ENCODE measurements at places on chromosomes 4 and X.

GRCh38 chr4:6115342-6115741 is 85.0 kb downstream of the JAKMIP1 start:
- DNase-seq: no peak

DNA sequence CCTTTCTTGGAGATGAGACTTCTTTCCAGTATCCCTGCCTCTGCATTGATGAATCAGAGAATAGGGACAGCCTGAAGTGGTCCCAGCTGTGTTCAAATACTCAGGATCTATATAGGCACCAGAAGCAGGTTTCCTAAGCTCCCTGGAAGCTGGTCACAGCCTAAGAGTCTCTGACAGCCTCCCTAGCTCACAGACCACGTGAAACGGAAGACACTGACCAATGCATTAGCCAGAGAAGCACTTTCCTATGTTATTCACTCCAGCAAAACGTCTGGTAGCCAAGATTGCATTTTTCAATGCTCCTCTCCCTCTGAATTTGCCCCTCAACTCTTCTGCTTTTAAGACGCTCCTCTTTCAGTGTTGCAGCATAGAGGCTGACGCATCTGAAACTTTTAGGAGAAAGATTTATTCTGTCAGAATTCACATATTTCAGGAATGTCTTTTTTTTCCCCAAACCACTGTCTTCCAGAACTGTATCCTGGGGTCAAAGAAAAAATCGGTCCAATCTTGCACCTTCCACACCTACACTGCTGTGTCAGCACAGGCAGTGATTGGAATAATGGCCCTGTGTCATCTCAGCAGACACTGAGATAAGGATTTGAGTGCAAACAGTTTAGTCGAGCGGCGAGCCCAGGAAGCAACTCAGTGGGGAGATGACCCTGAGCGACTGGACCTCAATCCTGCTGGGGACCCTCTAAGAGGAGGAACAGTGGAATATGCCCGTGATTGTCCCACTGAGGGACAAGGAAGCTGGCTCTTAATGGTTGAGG is 109.4 kb downstream of the SMIM20 start:
- DNase-seq: no peak

DNA sequence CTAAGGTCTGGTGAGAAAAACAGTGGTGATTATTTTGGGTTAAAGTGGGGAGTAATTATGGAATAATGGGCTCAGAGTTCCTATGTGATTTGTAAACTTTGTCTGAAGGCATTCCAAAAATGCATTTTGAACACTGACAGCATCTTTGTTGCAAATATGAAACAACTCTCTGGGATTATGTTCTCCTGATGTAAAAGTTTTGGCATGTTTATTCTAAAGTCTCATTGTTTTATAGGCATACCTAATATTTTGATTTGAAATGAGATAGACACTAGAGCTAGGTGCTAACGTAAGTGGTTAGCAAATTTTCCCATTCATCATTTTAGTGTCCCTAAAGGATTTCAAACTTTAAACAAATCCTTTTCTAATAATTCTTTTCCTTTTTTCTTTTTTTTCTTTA is 140.9 kb upstream of the ANXA3 start:
- no peak for DNase-seq

DNA sequence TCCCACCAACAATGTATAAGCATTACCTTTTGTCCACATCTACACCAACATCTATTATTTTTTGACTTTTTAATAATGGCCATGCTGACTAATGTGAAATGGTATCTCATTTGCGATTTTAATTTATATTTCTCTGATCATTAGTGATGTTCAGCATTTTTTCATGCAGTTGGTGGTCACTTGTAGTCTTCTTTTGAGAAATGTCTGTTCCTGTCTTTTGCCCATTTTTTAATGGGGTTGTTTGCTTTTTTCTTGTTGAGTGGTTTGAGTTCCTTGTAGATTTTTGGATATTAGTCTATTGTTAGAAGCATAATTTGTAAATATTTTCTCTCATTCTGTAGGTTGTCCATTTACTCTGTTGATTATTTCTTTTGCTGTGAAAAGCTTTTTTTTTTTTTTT is 36.8 kb upstream of the PDLIM5 start:
- DNase-seq: no peak

DNA sequence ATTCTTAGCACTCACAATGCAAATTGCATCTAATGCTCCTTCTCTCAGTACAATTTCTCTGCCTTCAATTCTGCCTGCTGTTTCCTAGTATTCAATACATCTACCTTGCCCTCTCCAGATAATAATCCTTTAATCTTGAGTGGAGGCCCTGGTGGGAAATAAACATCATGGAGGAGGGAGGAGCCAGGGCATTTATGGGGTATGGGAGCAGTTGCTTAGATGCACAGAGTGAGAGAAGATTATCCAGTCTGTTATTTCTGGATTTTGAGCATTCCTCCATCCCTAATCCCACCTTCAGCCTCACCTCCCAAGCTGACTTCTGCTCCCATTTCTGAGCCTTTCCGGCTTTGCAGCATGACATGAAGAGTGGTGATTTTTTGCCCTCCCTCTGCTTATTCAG is 127.9 kb upstream of the PPP3CA start:
- no peak for DNase-seq

DNA sequence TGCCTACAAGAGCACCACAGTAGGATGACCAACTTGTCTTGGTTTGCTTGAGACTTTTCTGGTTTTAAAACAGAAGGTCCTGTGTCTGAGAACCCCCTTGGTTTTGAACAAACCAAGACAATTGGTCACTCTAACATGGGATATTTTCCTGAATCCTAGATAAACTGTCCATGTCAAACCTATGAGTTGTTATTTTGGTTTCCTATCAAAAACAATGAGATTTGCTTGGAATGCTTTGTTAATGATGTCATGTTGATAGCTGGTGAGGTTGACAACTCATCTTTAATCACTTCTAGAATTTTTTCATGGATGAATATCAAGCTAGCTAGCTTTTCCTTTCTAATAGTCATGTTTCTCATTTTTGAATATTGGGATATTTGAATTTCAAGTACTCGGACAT is 518.3 kb upstream of the ARX start:
- DNase-seq: no peak

DNA sequence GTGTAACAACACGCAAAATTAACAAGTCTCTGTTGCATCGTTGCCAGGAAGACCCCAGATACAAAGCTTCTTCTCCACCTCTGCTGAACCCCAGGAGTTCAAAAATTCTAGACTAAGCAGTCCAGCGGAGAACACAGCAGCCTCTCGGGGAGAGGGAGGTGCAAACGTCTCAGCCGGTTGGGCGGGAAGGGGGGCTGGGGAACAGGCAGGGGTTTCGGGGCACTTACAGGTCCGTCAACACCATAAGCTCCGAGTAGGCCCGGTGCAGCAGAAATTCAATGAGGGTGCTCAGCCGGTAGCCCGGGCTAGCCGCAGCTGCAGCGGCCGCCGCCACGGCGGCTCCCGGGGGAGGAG is 394 bp downstream of the MED14 start:
- no peak for DNase-seq

All from inflammatory macrophage treated with lipopolysaccharide for 1 hour (primary cell).